ENCODE measurements at places on chromosomes 7 and 10.
A peak's percentile ranks its signal among the peaks of the same experiment; 100 is the strongest.

DNA sequence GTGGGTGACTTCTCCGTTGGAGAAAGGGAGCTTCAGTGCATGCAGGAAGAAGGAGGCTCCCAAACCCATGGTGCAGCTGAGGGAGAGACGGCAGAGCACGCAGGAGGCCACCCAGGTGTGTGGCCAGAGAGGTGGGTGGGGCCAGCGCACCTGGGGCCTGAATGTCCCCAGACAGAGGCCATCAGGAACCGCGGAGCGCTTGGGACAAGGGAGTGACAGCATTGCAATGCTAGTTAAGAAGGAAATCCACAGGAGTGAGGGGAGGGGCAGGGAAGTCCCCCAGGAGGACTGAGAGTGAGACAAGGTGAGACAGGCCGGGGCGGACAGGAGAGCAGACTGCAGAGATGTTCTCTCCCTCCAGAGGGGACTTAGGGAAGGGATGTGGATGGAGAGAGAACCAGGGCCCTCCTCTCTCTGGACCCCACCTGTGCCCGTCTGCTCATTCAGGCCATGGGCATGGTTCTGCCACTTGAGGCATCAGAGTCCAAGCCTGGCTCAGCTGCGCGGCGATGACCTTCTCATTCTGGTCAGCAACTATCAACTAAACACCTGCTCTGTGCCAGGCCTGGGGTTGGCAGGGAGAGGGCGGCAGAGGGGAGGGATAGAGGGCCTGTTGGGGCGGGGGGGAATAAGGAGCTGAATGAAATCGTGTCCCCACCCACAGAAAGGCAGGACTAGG lies 69.4 kb upstream of the COL13A1 start:
- DNase-seq, result no peak

GRCh38 chr10:110676016-110676415 lies 31.9 kb downstream of the RBM20 start:
- DNase-seq, result no peak

DNA sequence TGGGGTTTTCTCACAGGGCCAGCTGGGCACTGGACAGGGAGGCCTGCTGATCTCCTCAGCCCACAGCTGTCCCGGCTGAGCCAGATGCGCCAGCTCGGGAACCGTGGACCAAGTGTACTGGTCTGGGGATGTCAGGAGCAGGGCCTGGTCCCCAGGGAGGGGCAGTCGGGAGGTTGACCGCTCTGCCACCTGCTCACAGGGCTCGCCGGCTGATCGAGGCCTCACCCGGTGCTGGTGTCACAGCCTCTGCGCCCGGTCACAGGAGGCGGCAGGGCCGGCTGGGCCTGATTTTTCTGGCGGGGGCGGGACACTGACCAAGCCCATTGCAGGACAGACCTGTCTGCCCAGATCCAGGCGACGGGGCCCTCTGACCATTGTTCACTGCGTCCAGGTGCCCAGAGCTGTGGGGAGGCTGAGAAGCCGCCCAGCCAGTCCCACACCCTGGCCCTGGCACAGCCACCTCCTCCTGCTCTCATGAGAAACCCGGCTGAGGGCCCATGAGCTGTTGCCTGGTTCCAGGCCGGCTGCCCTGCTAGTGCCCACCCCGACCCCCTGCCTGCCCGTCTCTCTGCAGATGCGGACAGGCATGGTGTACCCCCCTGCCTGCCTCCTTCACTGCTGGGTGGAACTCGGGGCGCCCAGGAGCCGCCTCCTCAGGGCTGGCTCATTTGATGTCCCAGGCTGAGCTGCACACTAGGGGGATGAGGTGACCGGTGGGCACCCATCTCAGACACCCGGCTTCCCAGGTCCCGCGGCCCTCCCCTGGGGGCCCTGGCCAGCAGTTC lies 3.0 kb upstream of the TMEM184A start:
- no peak for DNase-seq

DNA sequence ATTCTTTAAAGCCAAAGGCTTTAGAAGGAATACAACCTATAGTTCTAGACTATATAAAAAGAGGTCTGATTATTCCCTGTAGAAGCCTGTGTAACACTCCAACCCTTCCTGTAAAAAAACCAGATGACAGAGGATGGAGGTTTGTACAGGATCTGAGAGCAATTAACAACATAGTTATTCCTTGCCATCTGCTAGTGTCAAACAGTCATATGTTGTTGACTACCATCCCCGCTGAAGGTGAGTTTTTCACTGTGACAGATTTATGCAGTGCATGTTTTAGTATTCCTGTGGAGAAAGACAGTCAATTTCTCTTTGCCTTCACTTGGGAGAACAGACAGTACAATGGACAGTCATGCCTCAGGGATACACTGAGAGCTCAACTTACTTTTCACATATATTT lies 19.0 kb upstream of the SLC26A4 start:
- DNase-seq, result no peak

DNA sequence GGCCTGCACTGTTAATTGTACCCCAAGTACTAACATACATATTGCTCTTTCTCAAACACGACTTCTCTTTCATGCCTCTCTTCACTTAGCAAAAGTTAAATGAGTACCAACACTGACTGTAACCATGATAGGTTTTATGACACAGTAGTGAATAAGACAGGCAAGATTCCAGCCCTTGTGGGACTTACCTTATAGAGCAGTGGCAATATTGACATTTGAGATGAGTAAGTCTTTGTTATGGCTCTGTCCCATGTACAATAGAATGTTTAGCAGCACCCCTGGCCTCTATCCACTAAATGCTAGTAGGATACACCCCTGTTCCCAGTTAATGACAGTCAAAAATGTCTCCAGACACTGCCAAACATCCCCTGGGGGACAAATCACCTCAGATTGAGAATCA lies 11.9 kb upstream of the COL1A2 start:
- peak; percentile 68 for DNase-seq

DNA sequence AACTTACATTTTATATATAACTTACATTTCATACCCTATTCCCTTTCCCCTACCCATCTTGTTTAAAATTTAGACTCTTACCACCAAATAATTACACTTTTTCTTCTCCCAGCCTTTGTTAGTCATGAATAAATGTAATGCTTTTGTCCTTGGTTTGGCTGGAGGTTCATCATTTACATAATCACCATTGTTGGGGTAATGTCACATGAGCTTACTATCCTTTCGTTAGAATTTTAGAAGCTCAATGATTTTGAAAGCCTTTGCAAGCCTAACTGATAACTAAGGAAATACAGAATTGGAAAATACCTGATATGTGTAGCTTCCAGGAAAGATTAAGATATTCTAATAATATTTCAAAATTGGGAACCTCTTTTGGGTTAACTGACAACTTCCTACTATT lies 171.7 kb downstream of the PLXDC2 start:
- no peak for DNase-seq

DNA sequence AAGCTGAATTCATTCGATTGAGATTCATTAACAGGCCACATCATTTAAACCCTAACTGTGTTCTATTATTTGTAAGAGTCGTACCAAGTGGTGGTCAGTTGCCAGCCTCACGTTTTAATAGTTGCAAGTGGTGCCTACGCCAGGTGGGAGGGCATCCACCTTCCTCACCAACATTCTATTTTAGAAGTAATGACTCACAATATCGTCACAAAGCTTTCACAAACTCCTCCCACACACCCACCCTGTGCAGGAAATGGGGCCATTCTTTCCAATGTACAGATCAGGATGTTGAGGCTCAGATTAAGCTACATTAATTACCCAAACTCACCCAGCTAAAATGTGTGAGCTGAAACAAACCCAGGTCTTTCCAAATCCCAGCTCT lies 77.3 kb upstream of the SAMD8 start:
- peak; percentile 38 for DNase-seq

GRCh38 chr10:62457598-62457997 lies 83.4 kb downstream of the ZNF365 start:
- no peak for DNase-seq

DNA sequence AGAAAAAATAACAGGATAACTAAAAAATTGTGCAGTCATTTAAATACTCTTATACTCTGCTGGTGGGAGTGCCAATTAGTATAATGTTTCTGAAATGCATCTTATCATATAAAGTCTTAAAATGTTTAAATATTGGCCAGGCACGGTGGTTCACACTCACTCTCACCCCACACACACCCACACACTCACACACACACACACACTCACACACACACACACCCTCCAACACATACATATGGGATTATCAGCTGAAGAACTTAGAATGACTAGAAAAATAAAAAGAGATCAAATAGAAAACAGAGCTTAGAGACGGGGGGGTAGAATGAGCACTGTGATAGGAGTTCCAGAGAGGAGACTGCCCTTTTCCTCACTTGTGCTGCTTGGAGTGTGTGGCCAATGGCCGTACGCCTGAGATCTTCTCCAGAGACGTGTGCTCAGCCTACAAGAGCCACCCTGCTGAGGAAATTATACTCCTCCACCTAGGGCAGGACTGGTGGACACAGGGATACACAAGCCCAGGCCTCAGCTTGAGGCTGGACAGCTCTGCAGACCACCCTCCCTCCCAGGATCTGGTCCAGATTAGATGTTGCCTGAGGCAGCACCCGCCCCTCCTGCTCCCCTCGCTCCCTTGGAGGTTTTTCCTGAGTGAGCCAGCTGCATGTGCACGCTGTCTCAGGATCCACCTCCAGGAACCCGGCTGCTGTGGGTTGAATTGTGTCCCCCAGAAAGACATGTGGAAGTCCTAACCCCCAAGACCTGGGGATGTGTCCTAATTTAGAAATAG lies 26.5 kb upstream of the PRKAG2 start:
- no peak for DNase-seq

- DNase-seq, result peak; percentile 51
These were observed 142.1 kb downstream of the PHTF2 start for GRCh38 chr7:77940647-77941046.

- DNase-seq, result peak; percentile 12
These were observed 325.5 kb downstream of the GRID1 start for GRCh38 chr10:86041116-86041515.

GRCh38 chr10:21702633-21703111 lies 168.6 kb downstream of the MLLT10 start:
- no peak for DNase-seq

- peak; percentile 79 for DNase-seq
These were observed 73.8 kb downstream of the SHOC2 start for GRCh38 chr10:110993024-110993693.

DNA sequence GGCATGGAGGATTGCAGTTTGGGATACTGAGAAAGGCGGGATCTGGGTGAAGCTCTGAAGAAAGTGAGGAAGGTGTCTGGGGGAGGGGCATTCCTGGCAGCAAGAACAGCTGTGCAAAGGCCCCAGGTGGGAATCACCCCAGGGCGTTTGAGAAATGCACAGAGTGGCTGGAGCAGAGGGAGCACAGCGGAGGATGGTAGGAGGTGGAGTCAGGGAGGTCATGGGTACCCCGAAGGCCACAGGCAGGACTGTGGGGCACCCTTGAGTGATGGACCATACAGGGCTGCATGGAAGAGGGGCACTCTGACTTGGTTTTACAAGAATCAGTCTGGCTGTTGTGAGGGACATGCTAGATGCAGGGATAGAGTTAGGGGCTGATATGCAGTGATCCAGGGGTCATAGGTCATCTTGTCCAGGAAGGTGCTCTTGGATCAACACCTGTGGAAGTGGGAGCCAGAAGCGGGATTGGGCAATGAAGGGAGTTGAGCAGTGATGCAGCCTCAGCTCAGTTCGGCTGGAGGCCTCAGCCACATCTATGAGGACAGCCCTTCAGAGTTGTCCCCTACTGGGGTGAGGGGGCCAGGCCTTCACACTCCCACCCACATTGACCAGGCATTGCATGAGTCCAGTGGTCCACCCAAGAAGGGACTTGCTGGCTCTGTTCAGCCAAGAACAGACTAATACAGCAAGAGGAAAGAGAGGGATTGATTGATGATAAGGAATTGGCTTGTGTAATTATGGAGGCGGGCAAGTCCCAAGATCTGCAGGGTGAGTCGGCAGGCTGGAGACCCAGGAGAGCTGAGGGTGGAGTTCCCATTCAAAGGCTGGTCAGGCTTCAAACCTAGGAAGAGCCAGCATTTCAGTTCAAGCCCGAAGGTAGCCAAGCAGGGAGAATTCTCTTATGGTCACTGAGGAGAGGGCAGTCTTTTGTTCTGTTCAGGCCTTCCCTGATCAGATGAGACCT lies 48.7 kb downstream of the TSPAN15 start:
- DNase-seq, result no peak

GRCh38 chr10:23293145-23293724 lies 51.4 kb downstream of the C10orf67 start:
- DNase-seq, result peak; percentile 36

DNA sequence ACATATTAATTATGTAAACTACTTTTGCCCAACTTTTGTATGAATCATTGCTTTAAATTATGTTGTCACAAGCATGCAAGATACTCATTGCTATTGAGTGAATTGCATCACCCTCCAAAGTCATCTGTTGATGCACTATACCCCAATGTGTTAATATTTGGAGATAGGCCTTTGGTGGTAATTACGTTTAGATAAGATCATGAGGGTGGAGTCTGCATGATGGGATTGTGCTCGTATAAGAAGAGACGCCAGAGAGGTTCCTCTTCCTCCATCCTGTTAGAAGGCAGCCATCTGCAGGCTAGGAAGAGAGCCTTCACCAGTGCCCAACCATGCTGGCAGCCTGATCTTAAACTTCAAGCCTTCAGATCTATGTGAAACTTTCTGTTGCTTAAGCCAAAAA lies 95.3 kb upstream of the MAGI2 start:
- DNase-seq, result no peak

DNA sequence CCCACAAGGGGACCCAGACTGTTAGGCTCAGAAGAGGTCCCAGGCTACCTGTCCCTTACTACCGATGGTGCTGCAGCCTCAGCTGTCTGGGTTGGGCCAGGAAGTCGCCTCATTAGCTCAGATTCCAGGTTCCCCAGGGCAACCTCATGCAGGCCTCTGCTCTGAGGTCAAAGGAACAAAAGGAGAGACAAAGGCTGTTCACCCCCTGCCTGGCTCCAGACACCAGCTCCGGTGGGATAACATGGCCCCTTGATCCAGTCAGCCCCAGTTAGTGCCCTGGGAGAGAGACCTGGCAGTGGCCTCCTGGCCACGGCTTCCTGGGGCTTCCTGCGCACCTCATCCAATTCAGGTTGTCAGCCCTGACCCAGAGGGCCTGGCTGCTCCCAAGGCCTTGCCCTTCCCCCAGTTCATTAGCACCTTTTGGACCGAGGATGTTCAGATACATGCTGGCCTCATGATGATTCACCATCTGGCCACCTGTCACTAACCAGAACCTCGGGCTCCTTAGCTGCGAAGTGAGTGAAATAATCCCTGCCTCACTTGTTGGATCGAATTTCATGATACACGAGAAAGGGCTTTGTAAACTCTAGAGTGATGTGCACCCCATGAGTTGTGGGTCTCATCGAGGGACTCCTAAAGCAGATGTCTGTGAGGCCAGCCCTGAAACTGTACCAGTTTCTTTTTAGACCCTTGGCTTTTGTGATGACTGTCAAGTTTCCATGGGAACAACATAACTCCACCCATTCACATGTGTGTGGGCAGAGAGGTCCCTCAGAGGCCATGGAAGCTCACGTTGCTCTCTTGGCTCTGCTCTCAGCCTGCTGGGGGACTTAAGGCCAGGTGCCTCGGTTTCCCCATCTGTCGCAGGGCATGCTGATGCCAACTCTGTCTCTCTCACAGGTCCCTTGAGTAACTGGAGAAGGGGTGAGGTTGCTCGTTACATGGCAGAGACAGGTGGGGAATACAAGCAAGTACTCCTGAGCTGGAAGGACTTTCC lies 79.5 kb upstream of the PCBD1 start:
- DNase-seq, result no peak

GRCh38 chr10:106563384-106563783 lies 601.1 kb downstream of the SORCS1 start:
- no peak for DNase-seq

- no peak for DNase-seq
These were observed 27.9 kb upstream of the WNT16 start for GRCh38 chr7:121300685-121301420.
